ENCODE measurements at places on chromosomes 5 and 9. TPM values are rescaled to one million over a fixed set of nuclear protein-coding genes. Genes with fewer than 3 reads are reported as not detected.

The RLN1 gene
- 0.21 TPM for total RNA-seq

- DNase-seq, result peak; percentile 16
Measured at GRCh38 chr5:95725937-95726810, 5.0 kb upstream of the RHOBTB3 start.

The LCN15 gene
- not detected for total RNA-seq

GRCh38 chr9:119009249-119009648 is 360.0 kb downstream of the BRINP1 start:
- no peak for DNase-seq

DNA sequence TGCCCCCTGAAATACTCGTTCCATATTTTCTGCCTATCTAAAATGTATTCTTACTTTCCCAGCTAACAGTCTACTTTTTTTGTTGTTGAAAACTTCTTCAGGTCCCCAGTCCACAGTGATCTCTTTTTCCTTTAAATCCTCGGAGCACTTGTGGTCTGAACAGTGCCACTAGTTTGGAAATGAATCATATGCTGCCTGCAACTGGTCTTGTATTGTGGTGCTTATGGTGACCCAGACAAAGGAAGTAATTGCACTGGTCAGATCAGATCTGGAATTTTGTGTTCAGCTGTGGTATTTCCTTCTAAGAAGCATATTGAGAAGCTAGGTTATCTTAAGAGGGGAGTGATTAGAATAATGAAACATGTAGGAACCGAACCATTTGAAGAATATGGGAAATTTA is 2.9 kb downstream of the UNC13B start:
- DNase-seq, result peak; percentile 54

GRCh38 chr5:17316970-17317459 is 99.6 kb downstream of the BASP1 start:
- peak; percentile 16 for DNase-seq

- no peak for DNase-seq
Measured at GRCh38 chr5:122442938-122443337, 130.9 kb downstream of the SNCAIP start.

Measured in Daoy (cell line).